D721Med (cell line): ENCODE measurements at places on chromosomes 11 and 22.

- no peak for DNase-seq
Observed at GRCh38 chr22:38704654-38705234, 1.0 kb upstream of the GTPBP1 start.

GRCh38 chr11:83881428-83881827 is 595.3 kb upstream of the CCDC90B start:
- DNase-seq: no peak

- DNase-seq: no peak
Observed at GRCh38 chr11:116505298-116506262, 267.2 kb downstream of the BUD13 start.

DNA sequence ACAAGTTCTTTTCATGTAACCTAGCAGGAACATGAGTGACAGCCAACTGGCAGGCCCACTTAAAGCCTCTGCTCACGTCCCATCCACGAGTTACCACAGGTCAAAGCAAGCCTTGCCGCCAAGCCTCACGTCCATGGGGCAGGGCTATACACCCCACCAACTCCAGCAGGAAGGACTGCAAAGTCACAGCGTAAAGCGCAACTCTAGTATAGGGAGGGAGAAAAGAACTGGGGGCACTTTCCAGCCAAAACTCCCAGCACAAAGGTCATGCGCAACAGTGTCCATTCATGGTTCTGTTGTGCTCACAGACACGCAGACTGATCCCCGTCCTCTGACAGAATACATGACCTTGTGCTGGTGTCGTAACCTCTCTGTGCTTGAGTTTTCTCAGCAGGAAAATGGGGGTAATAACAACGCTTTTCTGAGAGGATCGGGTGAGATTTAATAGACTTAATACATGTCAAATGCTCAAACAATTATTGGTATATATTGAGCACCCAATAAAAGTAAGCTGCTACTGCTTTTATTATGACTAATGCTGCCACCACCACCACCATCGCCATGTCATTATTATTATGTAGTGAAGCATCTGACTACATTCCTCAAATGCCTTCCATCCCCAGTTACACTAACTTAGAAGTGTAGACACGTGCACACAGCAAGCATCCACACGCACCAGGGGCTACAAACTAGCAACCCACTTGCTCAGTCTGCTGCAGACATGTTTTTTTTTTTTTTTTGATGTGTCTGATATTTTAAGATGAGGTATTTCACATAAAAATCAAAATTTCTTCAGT is 104.4 kb upstream of the PARVA start:
- DNase-seq: no peak

DNA sequence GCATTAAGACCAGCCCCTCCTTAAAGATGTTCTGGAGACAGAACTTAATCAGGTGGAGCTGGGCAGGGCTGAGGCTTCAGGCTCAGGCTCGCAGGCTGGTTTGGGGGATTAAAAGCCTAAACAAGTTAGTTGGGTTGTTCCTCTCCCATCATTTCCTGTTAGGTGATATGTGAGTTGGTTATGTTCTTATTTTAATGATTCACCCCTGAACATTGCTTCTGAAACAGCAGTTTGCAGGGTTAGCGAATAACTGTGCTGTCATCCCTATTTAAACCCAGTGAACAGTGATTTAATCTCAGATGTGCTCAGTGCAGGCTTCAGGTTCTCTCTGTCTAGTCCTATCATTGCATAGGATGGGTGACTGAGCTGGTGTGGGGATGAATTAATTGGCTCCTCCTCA is 47.4 kb upstream of the BIRC3 start:
- DNase-seq: no peak

GRCh38 chr11:44931466-44931865 is 19.2 kb downstream of the TP53I11 start:
- DNase-seq: no peak

DNA sequence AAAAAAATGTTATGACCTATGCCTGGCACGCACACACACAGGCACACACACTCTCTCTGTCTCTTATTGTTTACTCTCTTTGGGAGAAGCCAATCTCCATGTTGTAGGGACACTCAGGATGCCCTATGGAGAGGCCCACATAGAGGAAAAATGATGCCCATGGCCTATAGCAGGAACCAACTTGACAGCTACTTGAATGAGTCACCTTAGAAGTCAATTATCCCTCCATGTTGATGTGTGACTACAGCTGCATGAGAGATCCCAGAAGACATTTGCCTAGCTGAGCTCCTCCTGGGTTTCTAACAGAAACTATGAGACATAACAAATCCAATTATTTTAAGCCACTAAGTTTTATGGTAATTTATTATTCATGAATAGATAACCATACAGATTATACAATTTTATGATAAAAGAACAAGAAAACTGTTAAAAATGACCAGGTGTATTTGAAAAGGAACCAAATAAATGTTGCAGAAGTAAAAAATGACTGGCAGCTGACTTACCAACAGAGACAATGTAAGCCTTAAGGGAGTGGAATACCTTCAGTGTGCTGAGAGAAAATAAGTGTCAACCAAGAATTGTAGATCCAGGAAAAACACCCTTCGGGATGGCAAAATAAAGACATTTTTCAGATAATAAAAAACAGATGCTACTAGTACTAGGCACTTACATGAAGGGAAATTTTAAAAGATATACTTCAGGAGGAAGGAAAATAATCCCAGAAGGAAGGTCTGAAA is 403.7 kb upstream of the SYN3 start:
- DNase-seq: no peak

- no peak for DNase-seq
Observed at GRCh38 chr11:83508804-83509203, 222.6 kb upstream of the CCDC90B start.

GRCh38 chr22:29003975-29004646 is 57.5 kb downstream of the C22orf31 start:
- no peak for DNase-seq

- no peak for DNase-seq
Observed at GRCh38 chr11:44057340-44057739, 8.7 kb upstream of the ACCS start.

DNA sequence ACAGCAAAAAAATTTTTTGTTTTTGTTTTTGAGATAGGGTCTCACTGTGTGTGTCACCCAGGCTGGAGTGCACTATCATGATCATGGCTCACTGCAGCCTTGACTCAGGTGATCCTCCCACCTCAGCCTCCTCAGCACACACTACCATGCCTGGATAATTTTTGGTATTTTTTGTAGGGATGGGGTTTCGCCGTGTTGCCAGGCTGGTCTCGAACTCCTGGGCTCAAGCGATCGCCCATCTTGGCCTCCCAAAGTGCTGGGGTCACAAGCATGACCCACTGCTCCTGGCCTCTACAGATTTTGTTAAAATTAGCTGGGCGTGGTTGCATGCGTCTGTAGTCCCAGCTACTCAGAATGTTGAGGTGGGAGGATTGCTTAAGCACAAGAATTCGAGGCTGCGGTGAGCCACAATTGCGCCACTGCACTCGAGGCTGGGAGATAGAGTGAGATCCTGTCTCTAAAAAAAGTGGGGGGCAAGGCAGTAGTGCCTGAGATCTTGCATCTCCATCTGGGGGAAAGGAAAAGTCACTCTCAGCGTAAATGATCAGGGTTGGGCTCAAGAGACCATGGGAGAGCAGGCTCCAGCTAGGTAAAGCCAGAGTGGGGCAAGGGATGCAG is 10.6 kb upstream of the DGKZ start:
- DNase-seq: no peak

GRCh38 chr11:1198561-1199240 is 24.2 kb upstream of the MUC5B start:
- DNase-seq: no peak

GRCh38 chr22:46876357-46876934 is 114.0 kb downstream of the TBC1D22A start:
- DNase-seq: no peak
